Inflammatory macrophage treated with lipopolysaccharide for 1 hour (primary cell): ENCODE measurements at places on chromosomes 1 and 21.
A peak's percentile ranks its signal among the peaks of the same experiment; 100 is the strongest.

DNA sequence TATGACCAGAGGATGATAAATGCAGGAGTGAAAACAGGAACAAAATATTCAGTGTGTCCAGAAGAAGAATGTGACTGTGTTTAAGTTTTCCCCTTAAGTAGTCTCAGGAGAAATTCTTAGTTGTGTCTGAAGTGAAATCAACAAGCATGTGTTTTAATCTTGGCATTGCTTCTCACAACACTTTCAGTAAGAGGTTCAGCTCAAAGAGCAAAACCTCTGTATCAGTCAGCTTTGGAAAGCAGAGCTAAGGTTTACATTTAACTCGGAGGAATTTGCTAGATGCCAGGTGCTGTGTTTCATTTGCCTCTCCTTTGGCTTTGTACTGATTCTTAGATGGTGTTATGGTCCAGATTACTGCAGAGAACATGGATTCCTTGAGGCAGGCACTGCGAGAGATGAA, 28.6 kb downstream of the CC2D1B start:
- DNase-seq, result no peak

DNA sequence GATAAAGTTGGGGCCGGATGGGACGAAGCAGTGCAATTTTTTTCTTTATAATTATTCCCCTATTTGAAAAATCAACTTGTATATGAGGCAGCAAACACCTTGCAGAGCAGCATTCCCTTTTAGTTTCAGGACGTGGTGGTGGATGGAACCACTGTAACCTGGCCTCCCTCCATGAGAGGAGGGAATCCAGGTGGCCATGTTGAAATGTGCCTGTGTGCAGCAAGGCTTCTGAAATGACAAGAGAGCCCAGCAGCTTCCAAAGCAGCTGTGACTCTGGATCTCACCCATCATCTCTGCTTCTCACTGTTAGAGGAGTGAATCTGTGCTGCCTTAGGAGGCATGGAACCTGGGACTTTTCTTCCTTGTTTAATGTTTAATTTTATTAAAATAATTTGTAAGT, 42.3 kb downstream of the NFIA start:
- DNase-seq, result no peak

DNA sequence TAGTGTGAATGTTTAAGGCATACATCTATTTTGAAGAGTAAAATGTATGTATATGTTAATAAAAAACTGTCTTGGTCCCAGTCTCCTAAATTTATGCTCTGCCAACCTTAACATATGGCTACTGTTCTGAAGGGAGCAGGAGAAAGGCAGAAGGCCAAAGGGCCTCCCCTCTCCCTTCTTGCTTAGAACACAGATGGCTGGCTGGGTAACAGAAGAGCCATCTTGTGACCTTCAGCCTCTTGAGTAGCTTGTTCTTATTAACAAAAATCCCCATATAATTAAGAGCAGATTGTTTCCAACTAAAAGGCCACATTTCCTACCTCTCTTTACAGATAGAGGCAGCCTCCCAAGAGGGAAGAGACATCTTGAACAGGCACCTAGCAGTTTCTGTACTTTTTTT, 36.1 kb downstream of the EPB41 start:
- DNase-seq, result no peak

DNA sequence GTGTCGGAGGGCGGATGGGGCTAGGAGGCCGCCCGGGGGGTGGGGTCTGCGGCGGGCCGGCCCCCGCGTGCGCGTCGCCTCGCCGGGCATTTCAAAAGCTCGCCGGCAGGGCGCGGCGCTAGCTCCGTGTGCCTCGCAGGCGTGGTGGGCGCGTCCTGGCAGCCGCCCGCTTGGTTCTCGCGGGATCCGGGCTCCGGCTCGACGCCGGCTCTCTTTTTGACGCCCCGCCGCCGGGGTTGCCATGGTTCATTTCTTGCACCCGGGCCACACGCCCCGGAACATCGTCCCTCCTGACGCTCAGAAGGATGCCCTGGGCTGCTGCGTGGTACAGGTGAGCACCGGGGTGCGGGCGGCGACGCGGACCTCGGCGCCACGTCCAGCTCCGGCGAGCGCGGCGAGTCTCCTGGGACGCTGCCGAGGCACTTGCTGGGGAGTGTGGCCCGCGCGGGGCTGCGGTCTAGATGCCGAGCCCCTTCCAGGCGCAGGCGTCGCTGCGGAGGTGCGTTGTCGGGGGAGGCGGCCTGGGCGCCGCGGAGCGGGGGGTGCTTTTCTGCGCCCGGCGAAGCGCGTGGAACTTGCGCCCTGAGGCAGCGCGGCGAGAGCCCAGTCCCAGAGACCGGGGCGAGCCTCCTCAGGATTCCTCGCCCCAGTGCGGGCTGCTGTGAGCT, at the start of gene ZYG11A:
TSS of gene ZYG11A (plus strand) at position 118 of the 668 bp plus-strand sequence. CDS start at position 242, 124 bp downstream.
- DNase-seq, result peak; percentile 29

GRCh38 chr21:36987845-36988244, 18.7 kb upstream of the RIPPLY3 start:
- no peak for DNase-seq

GRCh38 chr1:18927082-18927653, 24.8 kb upstream of the ALDH4A1 start:
- no peak for DNase-seq

- peak; percentile 42 for DNase-seq
Measured at GRCh38 chr1:206774093-206774492, 1.8 kb upstream of the IL10 start.

GRCh38 chr1:32915766-32916706, 14.8 kb upstream of the TMEM54 start:
- DNase-seq, result peak; percentile 27

GRCh38 chr1:112264553-112264952, 131.5 kb upstream of the CTTNBP2NL start:
- DNase-seq, result no peak

DNA sequence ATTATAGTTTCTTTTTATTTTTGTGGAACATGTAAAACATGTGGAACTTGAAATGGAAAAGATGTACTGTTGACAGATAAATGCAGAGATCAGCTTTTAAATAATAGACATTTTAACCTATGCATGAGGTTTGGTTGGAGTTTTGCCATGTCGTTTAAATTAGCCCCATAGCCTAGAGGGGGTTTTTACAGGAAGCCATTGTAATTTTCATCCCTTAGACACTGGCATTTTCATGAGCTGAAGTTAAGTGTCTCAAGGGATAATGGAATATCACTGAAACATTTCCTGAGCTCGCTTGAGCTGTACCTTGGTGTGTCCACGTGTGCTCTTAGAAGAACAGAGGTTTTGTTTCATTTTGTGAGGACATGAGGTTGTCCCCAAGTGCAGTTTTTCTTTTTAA, 54.2 kb downstream of the HMCN1 start:
- no peak for DNase-seq

- no peak for DNase-seq
Measured at GRCh38 chr21:23131177-23131576, 2133.0 kb downstream of the NCAM2 start.

DNA sequence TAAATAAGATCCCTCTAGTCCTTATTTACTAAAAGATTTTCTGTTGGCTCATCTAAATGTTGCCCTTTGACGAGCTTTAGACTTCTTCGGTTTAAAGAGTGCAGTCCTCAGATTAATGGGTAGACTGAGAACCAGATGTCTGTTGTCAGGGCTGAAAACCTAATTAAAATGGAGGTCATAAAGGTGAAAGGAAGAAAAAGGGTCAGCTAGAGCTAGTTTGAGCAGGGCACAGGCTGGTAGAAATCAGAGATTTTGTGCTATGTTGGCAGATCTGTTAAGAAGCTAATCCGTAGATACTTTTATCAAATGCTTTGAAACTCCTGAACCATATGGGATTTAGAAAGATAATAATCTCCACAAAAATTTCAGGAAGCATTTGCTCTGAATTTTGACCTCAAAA, 959.0 kb downstream of the PLA2G4A start:
- DNase-seq, result no peak

- DNase-seq, result peak; percentile 44
Measured at GRCh38 chr21:34845521-34846451, 177.0 kb downstream of the CLIC6 start.

GRCh38 chr1:9010781-9011323, 15.4 kb downstream of the SLC2A7 start:
- DNase-seq, result peak; percentile 76

DNA sequence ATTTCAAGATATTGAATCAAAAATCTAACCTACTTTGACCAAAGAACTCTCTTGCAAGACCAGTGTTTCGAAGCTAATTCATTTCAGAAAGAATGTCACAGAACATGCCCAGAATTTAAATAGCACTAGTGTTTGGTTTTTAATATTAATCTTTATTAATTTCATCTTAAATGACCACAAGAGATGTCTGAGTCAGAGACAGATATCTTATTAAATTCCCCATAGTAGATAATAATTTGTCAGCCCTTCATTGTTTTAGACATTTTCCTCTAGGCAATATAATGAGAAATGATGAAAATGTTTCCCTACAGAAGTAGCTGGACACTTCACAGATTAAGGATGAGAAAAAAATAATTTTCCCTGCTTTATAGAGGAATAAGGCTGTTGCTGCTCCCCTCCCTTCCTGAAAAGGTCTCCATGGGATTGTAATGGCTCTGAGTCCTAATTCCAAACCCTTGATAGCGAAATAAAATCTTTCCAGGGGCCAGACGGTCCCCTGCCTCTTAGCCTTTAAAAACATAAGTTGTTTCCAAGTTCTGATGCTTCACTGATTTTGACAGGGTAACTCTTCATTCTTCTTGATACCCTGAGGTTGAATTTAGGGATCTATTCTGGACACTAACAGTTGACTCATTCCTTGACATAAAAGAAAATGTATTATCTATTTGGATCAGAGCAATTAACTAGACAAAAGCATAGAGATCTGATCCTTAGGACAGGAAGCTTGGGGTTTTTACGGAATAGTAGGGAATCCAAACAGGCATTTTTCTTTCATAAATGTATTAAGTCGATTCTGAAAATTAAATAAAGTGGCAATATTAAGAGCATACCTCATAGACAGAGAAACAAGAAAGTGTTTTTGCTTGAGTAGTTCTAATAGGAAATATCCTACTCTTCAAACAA, 820.8 kb downstream of the BRINP3 start:
- DNase-seq, result no peak

DNA sequence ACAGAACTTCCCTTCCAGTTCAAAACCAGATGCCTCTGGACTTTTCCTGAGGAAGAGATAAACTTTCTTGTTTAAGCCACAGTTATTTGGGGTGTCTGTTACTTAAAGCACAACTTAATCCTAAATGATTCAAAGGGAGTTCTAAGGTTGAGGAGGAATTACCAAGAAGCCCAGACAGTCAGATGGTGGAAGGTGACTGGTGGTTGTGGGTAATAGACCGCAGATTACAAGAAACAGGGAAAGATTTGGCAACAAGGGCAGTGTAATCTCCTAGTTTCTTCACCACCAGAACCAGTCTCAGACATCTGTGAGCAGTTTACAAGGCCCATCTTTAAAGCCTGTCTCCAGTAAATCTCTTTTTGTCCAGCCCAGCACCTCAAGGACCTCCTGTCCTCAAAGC, 130.1 kb upstream of the CTTNBP2NL start:
- no peak for DNase-seq

- DNase-seq, result no peak
Measured at GRCh38 chr1:3681898-3682806, 29.8 kb downstream of the TP73 start.

DNA sequence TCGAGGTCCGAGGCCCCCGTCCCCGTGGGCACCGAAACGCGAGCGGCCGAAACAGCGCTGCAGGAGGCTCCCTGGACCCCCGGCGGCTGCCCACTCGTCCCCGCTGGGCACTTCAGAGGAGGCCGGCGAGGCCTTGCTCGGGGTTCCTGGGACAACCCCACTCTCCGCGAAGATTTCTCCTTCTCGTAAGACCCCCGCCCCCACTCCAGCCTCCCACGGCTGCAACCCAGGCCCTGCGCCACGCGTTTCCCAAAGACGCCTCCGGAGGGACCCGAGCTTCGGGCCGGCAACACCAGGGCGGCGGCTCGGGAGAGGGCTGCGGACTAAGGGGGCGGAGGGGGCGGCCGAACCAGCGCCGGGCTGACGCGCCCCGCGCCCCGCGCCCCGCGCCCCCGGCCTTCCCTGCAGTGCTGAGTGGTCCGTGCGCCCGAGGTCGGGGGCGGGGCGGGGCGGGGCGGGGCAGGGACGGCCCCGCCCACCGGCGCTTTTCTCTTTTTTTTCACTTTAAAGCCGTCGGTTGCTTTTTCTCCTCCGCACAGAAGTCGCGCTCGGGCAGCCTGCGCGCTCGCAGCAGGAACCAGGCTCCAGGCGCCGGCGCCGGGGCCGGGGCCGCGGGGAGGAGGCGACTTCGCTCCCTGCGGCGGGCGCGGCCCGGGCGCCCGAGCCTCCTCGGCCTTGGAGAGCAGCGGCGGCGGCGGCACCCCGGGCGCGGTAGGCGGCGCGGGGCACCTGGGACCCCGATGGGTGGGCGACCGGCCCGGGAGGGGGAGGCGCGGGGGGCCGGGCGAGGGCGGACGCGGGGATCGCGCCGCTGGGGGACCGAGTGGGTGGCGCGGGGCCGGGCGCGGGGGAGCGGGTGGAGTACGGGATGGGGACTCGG, at the start of gene SPSB1:
TSS of gene SPSB1 (plus strand) at position 534 of the 880 bp plus-strand sequence. CDS start 62,998 bp downstream, outside the sequence.
- peak; percentile 80 for DNase-seq

DNA sequence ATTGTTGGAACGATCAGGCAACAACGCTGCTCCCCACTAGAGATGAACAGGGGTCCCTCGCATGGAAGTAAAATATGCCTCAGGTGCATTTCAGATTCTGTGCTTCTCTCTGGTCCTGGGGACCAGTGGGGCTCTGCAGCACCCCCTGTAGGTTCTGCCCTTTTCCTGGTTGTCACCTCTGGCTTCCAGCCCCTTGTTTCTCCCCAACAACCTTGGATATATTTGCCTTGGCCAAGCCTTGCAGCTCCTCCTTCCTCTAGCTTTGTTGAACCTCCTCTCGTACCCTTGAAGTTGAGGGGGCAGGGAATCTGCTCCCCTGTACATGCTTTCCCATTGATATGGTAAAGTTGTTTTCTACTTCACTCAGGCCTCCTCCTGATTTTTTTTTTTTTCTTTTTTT, 5.4 kb upstream of the RGSL1 start:
- DNase-seq, result no peak

DNA sequence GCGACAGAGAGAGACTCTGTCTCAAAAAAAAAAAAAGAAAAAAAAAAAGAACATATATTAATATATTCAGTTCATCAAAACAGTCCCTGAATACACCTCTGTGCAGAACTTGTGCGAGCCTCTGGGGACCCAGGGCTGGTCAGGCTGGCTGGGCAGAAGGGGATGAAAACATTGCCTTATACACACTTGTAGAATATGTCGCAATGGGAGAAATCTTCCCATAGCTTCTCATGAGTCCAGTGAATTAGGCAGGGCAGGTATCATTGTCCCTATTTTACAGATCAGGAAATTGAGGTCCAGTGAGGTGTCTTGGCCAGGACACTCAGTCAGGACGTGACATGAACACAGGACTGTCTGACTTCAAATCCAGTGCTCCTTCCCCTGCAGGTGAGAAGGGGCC, 12.6 kb upstream of the WNT4 start:
- no peak for DNase-seq

DNA sequence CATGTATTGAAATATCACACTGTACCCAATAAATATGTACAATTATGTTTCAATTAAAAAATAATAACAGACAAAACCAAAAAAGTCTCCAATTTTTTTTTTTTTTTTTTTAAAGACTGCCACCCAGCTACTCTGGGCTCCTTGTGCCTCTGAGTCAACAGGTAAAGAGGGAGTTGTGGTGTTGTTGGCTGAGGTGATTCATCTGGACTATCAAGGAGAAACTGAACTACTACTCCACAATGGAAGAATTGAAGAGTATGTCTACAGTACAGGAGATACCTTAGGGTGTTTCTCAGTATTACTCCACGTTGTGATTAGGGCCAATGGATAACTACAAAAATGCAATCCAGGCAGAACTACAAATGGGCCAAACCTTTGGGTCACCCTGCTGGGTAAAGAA, 67.9 kb downstream of the SCMH1 start:
- no peak for DNase-seq
